ENCODE measurements at places on chromosomes 2 and 18.

DNA sequence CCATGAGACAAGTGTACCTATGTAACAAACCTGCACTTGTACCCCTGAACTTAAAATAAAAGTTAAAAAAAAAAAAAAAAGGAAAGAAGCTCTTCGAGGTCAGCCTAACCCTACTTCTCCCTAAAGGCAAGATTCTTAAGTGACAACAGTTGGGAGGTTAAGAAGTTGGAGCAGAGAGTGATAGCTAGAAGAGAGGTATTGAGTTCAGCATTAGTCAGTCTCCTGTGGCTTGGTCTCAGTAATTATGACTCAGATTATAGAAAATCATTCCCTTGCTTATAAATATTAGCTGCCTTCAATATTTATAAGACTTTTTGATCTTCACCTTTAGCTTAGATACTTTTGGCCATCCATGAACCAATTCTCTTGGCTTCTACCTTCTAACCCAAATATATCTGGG, 926.8 kb upstream of the SLC39A10 start:
- no peak for DNase-seq

GRCh38 chr2:135093193-135093592, 41.1 kb downstream of the RAB3GAP1 start:
- no peak for DNase-seq

- DNase-seq, result no peak
These were observed 28.0 kb downstream of the PLA2R1 start for GRCh38 chr2:160034396-160034795.

DNA sequence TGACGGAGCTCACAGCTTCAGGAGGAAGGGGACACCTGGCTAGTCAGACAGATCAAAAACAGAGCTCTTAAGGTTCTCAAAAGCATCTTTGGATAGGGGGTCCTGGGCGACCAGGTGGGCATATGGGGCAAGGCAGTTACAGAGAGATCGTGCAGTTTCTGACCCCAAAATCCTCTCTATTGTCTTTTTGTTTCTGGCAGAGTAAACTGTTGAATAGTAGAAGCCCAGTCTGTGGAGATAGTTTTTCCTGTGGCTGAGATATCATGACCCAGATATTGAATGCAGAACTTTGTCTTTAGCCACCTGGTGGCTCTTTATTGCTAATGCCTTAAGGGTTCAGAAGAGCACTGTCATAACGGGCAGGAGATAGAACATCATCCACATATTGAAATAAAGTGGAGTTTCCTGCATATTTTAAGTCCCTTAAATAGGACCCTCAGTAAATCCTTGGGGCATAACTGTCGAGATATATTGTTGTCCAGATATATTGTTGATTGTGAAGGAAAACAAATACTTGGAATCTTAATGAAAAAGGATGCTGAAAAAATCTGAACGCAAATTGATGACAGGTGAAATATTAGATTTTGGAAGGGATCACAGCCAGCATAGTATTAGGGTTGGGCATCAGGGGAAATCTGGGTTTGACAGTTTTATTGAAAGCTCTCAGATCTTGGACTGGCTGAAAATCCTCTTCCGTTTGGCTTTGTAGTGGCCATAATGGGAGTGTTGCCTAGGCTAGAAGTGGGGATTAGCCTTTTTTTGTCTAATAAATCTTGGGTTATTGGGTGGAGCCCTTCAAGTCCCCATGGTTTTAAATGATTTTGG, 14.1 kb upstream of the ZDBF2 start:
- DNase-seq, result no peak

GRCh38 chr2:233362742-233363141, 8.4 kb downstream of the DGKD start:
- DNase-seq, result no peak
